ENCODE measurements at places on chromosomes 6 and 20.

DNA sequence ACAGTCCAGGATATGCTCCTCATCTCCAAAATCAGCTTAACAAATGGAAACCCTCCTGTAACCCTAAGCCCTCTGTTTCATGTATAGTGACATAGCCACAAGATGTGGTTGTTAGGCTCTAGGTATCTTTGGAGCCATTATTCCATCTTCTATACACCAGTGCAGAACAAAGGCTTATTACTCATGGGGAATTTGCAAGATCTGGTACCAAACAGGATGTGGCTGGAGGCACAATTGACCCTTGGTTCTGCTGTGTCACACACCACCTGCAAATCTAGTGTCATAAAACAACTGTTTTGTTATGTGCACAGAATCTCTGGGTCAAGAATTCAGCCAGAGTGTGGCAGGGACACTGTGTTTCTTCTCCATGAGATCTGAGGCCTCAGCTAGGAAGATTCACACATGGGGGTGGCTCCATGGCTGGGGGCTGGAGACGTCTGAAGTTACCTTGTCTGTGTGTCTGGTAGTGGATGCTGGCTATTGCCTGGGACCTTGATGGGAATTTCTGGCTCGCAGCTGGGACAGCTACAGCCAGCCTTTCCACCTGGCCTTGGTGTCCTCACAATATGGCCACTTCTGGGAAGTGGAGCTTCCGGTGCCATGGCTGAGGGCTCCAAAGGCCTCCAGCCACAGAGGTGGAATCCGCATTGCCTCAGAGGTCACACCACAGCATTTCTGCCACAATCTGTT is 369.9 kb downstream of the CDH26 start:
- H3K4me1 ChIP-seq, result no peaks in the 10 kb centered on the region
- H3K4me3 ChIP-seq, result no peak overlapping the region
- H3K36me3 ChIP-seq, result no peaks in the 10 kb centered on the region
- no peak for DNase-seq
- no peak overlapping the region for H3K27ac ChIP-seq

GRCh38 chr6:45930420-45931040 is 85.1 kb downstream of the CLIC5 start:
- H3K4me1 ChIP-seq, result peaks cover 14% of the 10 kb centered on the region
- no peaks in the 10 kb centered on the region for H3K27me3 ChIP-seq
- H3K4me3 ChIP-seq, result no peak overlapping the region
- DNase-seq, result peak; percentile 62

- no peaks in the 10 kb centered on the region for H3K36me3 ChIP-seq
- H3K27ac ChIP-seq, result no peak overlapping the region
- DNase-seq, result no peak
- no peaks in the 10 kb centered on the region for H3K4me1 ChIP-seq
- peaks cover 30% of the 10 kb centered on the region for H3K27me3 ChIP-seq
Observed at GRCh38 chr6:18100296-18100695, 22.2 kb downstream of the NHLRC1 start.

- no peaks in the 10 kb centered on the region for H3K4me1 ChIP-seq
- H3K27me3 ChIP-seq, result no peaks in the 10 kb centered on the region
- H3K4me3 ChIP-seq, result no peak overlapping the region
- no peak overlapping the region for H3K27ac ChIP-seq
- H3K36me3 ChIP-seq, result no peaks in the 10 kb centered on the region
Observed at GRCh38 chr6:82118150-82118562, 129.4 kb downstream of the IBTK start.

All from activated CD4-positive, alpha-beta memory T cell treated with anti-CD3 and anti-CD28 coated beads, Interleukin-2, amount 10 ng/mL, durations not matched to agents 7 days and 5 days (primary cell).